ENCODE measurements at places on chromosomes 6 and 20.

DNA sequence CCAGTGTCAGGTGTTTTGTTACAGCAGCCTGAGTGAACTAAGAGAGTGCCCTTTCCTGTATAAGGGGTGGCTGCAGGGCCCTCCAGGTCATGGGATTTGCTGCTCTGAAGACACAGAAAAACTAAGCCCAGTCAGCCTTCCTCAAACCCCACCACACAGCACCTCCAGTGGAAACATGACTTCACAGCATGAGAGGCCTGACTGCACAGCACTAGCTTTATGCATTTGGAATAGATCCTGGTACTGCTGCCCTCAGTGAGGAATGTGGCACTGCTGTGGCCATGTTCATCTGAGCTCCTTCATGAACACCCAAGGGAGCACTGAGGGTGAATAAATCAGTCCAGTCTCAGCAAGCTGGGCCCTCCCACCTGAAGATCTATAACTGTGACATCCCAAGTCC is 296.1 kb upstream of the FOXQ1 start:
- no peak for DNase-seq

GRCh38 chr6:33583591-33584155 is 3.6 kb upstream of the BAK1 start:
- DNase-seq = no peak

DNA sequence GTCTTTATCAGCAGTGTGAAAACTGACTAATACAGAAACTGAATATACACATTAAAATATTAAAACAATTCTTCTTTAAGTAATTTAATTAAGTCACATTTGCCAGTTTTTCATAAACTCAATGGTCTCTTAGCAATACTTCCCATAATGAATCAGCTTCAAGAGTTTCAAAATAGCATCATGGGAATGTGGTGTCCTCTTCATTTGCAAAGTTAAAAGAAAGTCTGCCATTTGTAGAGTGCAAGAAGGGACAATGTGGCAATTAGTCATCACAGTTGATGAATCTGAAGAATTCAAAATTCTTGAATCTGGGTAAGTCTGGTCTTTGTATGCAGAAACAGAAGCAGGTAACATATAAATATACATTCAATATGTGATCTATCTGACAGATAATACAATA is 38.7 kb downstream of the SYNE1 start:
- DNase-seq = no peak

DNA sequence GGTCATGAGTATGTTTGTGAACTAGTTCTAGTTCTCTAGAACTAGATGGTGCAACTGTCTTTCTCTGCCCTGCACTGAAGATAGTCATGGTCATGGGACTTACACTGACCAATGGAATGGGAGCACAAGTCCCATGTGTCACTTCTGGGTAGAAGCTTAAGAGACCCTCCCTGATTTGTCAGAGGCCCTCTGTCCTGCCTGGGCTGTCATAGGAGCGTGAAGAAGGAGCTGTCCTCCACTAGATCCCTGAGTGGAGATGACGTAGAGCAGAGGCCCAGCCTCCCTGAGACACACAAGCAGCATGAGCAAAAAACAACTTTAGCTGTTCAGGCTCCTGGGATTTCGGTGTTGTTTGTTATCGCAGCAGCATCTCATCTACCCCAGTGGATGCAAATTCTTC is 514.5 kb downstream of the PREX1 start:
- no peak for DNase-seq

GRCh38 chr6:38588631-38589366 is 50.9 kb downstream of the BTBD9 start:
- DNase-seq = no peak

DNA sequence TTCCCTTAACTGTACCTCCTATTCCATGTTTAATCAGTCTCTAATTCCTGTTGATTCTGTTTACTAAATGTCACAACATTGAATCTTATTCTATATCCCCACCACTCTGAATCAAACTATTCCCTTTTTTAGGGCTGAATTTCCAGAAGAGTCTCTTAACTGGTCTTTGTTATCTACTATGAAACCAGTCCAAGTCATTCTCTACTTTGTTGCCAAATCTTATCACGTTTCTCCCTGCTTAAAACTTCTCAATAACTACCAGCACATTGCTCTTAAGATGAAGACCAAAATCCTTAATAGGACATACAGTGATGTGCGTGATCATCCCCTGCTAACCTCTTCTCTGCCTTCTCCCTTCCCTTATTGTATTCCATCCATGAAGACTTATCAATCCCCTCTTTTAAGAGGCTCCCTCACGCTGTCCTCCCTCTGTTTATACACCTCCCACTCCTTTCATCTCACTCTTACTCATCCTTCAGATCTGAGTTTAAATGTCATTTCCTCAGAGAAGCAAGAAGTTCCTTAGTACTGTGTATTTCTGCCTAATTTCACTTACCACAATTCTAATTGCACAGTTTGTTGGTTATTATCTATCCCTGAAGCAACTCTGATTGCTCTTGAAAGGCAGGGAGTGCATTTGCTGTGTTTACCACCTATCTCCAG is 143.0 kb upstream of the AHI1 start:
- DNase-seq = no peak

GRCh38 chr6:31128093-31128676 is 7.9 kb upstream of the CDSN start:
- DNase-seq = peak; percentile 86

DNA sequence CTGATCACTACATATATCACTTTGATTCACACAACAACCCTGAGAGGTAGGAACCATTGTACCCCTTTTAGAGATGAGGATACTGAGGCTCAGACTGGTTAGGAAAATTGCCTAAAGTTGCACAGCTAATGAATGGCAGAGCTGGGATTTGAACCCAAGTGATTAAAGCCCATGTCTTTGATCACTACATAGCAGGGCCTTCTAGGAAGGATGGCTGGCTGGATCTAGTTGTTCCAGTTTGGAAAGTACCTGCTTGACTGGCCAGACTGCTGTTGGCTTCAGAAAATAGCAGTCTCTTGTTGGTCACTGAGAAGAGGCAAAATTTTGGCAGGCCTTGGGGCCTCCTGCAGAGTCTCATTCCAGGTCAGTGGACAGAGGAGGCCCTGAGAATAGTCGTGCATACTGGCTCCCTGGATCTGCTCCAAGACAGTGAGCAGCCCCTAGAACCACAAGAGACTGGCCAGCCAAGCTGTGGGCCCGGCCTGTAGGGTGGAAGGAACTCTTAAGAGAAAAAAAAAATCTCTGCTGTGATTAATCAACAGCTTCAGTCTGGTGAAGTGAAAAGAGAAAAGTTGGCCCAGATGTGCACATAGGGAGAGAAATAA is 17.5 kb downstream of the PPARD start:
- peak; percentile 37 for DNase-seq

GRCh38 chr20:34369265-34369664 is 6.2 kb downstream of the ITCH start:
- DNase-seq = no peak

GRCh38 chr6:132790450-132790849 is 8.0 kb downstream of the SLC18B1 start:
- DNase-seq = no peak

DNA sequence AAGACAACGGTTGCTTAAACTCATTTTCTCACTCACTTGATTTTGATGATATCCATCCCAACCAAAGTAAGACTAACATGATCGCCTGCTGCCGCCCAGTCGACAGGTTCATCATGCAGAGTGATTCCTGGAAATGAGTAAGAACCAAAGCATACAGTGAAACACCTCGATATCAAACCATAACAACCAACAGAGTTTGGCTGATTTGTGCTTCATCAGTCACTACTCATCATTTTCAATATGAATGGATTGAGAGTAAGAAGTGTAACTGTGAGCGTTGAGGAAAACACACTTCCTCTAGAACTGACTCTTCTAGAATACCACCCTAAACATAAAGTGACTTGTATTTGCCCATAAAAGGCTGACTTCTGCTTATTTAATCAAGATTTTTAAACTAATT is 29.2 kb upstream of the ALDH8A1 start:
- DNase-seq = no peak

- DNase-seq = no peak
These were observed 389.2 kb upstream of the CITED2 start for GRCh38 chr6:139763468-139764210.

DNA sequence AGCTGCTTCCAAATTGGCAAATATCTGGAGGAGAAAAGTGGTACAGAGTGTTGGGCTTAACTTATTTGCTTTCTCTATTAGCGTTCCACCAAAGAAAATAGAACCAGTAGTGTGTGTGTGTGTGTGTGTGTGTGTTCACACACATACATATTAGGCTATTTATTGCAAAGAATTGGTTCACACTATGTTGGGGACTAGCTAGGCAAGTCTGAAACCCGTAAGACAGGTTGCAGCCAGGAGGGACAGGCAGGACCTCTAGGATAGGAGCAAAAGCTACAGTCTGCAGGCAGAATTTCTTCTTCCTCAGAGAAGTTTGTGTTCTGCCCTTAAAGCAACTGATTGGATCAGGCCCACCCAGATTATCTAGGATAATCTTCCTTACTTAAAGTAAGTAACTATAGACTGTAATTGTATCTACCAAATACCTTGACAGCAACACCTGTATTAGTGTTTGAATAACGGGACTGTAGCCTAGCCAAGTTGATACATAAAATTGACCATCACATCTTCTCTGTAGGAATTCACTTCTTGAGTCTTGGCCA is 12.8 kb downstream of the KCTD20 start:
- no peak for DNase-seq

DNA sequence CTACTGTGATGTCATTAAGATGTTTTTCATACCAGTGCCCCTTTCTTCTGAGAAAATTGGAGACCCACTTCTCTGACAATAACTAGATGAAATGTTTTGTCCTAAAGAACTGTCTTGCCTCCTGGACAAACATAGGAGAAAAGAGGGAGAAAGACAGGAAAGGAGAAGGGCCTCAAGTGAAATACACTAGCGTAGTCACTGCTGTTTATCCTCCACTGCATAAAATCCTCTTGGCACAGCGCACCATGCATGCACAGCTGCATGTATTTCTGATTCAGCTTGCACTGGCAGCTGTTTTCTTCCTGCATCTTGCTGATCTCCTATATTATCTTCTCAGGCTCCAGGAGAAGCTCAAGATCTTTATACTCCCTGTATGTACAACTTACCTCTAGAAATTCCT is 158.0 kb upstream of the BMP5 start:
- DNase-seq = no peak

DNA sequence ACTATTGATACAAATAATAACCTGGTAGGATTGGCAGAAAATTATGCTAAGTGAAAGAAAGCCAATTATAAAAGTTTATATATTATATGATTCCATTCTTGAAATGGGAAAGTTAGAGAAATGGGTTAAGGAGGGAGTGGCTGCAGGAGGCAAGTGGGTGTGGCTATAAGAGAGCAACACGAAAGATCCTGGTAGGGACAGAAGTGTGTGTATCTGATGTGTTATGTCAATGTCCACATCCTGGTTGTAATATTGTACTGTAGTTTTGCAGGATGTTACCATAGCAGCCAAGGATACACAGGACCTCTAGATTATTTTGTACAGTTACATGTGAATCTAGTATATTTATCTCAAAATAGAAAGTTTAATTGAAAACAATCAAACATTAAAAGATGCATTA is 46.8 kb downstream of the SNX5 start:
- DNase-seq = no peak

DNA sequence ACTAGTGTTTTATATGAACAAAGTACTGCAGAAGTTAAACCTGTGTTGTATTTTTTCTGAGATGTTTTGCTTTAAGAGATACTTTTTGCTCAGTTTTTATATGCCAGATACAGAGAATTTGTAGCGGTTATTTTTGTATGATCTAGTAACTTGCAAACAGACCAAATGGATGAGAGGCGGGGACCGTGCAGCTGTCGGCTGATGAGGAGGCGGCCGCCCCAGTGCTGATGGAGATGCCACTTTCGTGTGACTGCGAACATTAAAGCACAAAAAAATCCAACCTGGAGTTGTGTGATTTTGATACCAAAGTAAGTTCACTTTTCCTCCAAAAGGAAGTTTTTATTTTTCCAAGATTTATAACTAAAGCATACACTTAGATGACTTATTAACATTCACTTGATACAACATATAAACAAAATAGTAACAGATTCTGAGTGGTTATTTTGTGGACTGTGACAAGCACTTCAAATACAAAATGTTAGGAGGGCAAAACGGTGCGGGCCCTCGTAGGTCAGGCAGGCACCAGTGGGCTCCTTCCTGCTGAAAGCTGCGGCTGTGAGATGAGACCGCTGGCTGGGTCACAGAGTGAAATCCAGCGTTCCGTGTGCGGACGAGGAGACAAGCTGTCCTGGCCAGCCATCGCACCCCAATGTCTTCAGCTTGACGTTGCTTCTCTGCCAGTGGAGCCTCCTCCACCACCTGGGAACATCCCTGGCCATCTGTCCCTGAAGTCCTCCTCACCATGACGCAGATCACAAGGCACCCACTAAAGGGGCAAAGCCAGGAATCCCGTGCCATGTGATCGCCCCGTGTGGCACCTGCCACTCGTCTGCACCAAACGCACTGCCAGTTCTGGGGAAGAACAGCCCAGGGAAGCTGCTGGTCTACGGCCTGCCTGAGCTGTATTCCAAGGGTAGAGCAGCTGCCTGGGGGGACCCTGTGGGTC is 4.0 kb upstream of the OGFR start:
- no peak for DNase-seq

DNA sequence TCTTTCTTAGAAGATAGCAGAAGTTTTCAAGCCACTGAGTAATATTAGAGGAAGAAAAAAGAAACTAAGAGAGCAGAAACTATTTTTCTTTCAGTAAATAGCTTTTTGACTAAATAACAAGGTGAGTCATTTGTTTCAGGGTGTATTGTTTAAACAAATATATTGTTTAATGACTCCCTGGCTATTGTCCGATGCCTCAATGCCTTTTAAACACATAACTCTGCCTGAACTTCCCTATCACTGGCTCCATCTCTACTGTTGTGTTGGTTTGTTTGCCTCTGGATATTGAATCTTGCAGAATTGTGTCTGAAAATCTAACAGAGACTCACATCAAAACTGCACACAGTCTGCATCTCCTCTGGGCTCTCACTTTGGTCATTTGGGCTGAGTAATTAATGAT is 19.6 kb upstream of the CLIC5 start:
- no peak for DNase-seq

DNA sequence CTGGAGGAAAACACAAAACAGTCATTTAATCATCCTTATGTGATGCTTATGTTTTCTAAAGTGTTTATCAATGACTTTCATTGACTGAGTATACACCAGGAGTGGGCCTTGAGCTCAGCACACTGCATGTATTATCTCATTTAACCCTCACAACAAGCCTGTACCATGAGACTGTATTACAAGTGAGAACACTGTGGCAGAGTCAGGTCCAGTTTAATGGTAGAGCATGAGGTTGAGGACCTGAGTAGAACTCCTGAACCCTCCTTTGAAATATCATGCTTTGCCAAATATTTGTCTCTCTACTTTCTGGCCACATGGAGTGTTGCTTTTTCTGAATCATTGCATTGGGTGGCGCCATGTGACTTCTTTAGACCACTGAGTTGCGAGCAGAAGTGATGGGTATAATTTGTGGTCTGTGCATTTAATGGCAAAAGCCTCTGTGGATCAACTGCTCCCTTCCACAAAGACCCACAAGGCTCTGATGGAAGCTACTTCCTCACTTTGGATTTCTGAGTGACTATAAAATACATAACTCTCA is 65.0 kb upstream of the SIRPG start:
- DNase-seq = no peak
